Activated T-helper 17 cell treated with anti-CD3 and anti-CD28 coated beads, Interleukin-2, amount 50 U/mL, for 72 hours (primary cell): ENCODE measurements at places on chromosomes 6 and 20. TPM values are rescaled to one million over a fixed set of nuclear protein-coding genes. Genes with fewer than 3 reads are reported as not detected.
A peak's percentile ranks its signal among the peaks of the same experiment; 100 is the strongest.

The ID4 gene
- total RNA-seq = not detected

DNA sequence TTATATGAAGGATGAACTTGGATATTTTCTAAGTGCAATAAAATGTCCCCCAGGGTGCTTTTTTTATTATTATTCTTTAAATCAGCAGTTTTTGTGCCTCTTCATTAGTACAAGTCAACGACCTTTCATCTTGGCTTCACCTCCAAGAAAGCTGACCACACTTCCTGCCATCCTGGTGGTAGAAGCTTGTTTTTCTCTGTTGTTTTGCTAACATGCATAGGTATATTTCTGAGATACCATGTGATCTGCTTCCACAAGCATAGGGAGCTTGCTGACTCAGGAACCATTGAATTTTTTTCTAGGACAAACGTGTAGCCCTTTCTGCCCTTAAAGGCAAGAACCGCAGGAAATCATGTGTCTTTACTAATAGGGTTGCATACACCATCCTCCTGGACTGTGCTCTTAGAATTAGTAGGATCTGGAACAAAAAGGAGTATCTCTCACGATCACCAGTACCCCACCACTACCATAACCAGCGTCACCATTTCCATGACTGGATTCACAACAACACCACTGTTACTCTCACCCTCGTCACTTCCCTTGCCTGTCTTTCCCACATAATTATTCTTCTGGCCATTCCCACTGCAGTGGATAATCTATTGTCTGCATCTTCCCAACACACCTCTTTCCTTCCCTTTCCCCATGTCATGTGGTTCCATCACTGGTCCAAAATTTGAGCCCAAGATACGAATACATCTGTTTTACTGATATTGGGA is 207.1 kb downstream of the MAFB start:
- ATAC-seq = no peak

The NKX2-4 gene
- not detected for total RNA-seq

GRCh38 chr6:47785182-47785581 is 3.4 kb downstream of the OPN5 start:
- no peak for ATAC-seq

GRCh38 chr20:60262967-60263603 is 304.9 kb downstream of the CDH26 start:
- ATAC-seq = peak; percentile 49

DNA sequence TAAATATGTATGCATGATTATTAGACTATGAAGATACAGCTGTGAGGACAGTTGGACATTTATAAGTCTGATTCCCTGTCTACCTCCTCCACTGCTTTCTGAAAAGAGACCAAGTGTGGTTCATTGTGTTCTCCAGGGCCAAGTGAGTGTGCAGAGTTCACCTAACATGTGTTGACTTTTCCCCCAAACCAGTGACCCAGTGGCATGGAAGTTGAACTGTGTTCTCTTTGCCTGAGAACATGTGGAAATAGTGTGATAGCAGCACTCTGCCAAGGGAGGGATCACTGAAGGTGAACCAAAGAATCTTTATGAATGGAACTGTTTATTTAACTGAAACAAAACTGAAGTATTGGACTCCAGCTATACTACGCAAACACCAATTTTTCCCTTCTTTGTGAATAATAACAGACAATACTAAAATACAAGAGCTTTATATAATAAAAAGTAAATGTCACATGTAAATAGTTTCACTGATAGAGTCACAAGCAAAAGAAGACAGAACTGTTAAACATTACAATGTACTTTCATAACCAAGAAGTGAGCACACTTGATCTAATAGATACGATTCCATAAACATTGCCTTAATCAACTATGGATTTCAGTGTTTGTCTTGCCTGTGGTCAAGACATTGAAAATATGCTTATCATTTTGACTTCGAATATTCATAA is 200.3 kb upstream of the FUT9 start:
- ATAC-seq = no peak

GRCh38 chr6:163897030-163897429 is 482.5 kb downstream of the QKI start:
- ATAC-seq = no peak

- no peak for ATAC-seq
Measured at GRCh38 chr6:157169656-157170055, 153.7 kb downstream of the TMEM242 start.

DNA sequence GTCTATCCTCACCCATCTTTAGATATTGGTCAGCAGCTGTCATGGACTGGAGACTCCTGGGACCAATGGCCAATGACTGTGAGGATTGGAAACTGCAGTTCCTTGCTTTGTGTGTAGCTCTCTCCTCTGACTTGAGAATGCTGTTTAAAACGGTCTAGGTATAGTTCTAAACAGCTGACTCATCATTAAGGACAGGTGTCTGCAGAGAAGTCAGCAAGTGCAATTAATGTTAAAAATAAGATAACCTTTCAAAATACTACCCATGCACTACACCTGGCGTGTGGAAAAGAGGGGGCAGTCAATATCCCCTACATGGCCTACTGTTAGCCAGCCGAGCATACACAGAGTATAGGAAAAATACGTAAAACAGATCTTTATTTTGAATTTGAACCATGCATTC is 115.4 kb upstream of the TAB2 start:
- ATAC-seq = no peak

DNA sequence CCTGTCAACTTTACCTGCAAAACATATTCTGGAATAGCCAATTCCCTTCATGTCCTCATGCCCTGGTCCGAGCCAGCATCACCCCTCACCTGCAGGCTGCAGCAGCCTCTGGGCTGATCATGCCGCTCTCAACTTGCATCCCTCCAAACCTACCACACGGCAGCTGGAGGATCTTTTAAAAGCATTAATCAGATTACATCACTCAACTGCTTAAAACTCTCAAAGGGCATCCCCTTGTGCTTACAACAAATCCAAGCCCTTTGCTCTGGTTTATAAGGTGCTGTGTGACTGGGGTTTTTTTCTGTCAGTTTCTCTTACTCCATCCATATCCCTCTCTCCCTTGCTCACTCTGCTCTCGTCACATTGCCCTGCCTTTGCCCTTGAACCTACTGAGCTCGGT is 24.0 kb downstream of the CD40 start:
- no peak for ATAC-seq

DNA sequence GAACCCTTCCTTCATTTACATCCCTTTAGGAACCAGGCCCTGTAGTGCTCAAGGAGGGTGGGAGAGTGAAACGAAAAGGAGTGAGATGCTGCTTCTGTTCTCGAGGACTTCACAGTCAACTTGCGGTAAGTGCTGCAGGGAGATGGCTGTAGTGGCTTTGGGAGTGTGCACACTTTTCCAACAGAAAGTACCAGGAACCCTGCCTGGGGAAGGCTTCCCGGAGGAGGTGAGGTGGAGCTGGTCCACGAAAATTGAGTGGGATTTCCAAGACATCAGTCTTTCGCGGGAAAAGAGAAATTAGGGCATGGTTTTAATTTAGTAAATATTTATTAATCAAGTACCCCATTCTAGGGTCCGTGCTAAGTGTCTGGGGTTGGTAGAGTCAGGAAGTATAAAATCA is 12.7 kb downstream of the TRIM31 start:
- ATAC-seq = no peak

- ATAC-seq = no peak
Measured at GRCh38 chr6:61887423-61887822, 398.6 kb downstream of the KHDRBS2 start.

GRCh38 chr6:109445382-109445781 is 4.9 kb downstream of the SMPD2 start:
- ATAC-seq = no peak

GRCh38 chr6:45009576-45009975 is 318.6 kb upstream of the RUNX2 start:
- peak; percentile 98 for ATAC-seq

DNA sequence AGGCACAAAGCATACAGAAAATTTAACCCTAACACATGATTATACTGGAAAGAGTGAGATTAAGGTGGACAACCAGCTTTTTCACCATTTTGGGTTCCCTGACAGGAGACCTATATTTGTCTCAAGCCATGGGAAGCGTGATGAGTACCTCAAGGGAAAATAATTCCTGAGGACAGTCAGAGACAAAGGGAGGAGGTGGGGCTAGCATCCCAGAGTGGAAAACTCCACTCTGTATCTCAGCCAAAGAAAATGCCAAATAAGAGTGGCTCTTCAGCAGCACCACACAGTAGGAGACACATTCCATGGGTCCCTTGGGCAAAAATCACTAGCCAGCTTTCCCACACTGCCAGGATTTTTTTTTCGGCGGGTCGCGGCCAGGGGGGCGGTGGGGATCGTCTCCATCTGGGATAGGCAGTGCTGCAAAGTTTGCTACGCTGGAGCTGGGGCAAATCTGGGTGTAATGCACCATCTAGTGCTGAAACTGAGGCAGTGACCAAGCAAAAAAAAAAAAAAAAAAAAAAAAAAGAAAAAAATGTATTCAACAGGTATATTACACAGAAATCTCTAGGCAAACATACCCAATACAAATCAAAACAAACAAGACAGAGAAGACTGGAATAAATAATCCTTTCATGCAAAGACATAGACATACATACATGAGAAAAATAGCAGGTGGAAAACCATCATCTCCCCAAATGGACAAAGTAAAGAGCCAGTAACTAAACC is 77.3 kb upstream of the SLC35F1 start:
- ATAC-seq = no peak

- ATAC-seq = no peak
Measured at GRCh38 chr6:11644601-11645000, 107.1 kb downstream of the TMEM170B start.

The ATP6V1G2 gene
- total RNA-seq = 2.4 TPM

- no peak for ATAC-seq
Measured at GRCh38 chr6:99297415-99297814, 52.1 kb downstream of the FAXC start.

GRCh38 chr6:7106752-7107577 is 796 bp upstream of the RREB1 start:
- peak; percentile 50 for ATAC-seq

DNA sequence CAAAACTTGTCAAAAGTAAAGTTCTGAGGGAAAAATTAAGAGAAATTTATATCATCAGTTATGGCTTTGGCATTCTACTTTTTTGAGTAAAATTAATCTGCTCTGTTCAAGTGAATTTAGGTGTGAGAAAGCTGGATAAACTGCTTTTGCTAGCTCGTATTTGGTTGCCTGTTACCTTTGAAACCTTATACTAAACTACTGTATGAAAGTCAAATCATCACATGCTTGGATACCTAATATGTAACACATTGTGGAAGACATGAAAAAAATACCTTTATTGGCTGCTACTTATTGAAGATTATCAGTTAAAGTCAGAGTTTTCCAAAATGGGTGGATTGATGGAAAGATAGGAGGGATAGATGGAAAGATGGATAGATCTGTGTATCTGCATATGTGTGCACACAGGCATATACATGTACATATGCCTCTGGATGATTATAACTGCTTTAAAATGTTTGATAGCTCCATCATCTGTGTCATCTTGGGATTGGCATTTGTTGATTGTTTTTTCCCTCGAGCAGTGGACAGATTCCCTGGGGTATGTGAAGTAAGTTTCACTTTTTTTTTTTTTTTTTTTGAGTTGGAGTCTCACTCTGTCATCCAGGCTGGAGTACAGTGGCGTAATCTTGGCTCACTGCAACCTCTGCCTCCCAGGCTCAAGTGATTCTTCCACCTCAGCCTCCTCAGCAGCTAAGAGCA is 24.3 kb downstream of the SCAF8 start:
- no peak for ATAC-seq

- no peak for ATAC-seq
Measured at GRCh38 chr6:135195522-135195921, 14.4 kb downstream of the MYB start.

The IL17A gene
- total RNA-seq = 45.4 TPM

The CLVS2 gene
- total RNA-seq = not detected

GRCh38 chr6:52661551-52661950 is 9.4 kb upstream of the TMEM14A start:
- no peak for ATAC-seq

DNA sequence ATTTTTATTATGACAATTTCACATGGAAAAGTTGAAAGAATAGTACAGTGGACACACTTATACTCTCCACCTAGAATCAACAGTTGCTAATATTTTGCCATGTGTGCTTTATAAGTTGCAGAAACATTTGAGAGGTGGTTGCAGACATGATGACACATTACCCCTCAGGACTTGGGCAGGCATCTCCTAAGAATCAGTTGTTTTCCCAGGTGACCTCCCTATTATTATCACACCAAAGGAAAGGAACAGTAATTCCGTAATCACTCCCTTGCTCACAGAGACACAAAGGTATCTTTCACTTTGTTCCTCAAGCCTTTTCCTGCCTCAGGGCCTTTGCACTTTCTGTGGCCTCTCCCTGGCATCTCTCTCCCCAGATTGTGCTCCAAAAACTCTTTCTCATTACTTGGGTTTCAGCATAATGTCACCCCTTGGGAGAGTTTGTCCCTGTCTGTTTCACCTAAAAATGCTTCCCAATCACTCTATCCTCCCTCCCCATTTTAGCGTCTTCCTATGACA is 5.9 kb upstream of the SULF2 start:
- no peak for ATAC-seq

The GRIK2 gene
- total RNA-seq = 0.13 TPM

The PRND gene
- not detected for total RNA-seq

GRCh38 chr20:61679473-61679872 is 386.2 kb downstream of the TAF4 start:
- no peak for ATAC-seq

DNA sequence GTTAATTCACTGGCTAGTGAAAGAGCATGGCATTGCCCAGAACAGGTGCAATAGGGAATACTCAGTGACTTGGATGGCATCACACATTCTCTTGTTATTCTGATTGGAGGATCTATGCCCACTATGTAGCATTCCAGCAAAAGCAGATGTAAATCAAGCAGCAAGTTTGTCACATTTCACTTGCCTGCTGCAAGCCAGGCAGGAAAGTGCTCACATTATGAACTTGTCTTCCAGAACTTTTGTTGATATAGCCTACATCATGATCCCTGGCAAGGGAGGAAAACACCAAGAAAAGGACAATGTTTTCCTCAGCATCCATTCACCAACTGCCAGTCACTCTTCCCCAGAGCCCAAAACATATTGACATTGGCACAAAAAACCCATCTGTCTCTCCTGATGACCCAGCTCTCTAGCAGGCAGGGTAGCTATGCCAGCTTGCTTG is 77.8 kb downstream of the ARHGAP18 start:
- no peak for ATAC-seq

The BNIP5 gene
- total RNA-seq = not detected

DNA sequence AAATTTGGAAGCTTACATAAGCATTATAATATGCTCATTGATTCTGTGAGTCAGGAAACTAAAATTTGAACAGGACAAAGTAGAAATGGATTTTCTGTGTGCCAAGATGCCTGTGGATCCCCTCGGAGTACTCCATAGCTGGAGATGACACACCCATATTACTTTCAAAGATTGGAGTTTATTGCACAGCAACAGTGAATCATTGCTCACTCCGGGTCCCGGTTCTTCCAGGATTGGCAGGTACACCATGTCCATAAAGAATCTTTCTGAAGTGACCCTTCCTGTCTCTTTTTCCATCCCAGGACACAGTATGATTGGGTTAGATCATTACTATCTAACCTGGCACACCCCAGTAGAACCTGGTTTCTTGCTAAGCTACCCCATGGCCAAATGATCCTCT is 2.7 kb upstream of the BTN2A2 start:
- ATAC-seq = no peak

The DEFB132 gene
- not detected for total RNA-seq
